Fibroblast of the aortic adventitia (primary cell): ENCODE measurements at places on chromosomes 4 and X.

GRCh38 chrX:56793112-56793430 lies 64.0 kb downstream of the NBDY start:
- no peak for DNase-seq

DNA sequence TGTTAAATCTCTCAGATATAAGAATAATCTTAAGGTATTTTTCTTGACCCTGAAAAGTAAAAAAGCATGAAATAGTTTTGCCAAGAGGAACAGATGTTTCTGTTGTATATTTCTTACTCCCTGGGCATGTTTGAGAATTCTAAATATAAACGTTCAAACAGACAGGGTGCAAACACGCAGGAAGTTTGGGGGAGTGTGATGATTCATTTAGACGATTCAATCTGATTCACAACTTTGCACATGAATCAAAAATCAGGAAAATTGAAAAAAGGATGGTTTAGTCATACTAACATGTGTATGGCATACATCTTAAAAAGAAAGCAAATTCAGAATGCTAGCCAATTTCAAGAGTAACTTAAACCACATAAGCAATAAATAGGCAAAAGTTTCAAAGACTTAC lies 340.3 kb upstream of the GRID2 start:
- DNase-seq = peak; percentile 70

- DNase-seq = no peak
These were observed 157.8 kb downstream of the AFF2 start for GRCh38 chrX:148658115-148658730.

- DNase-seq = peak; percentile 7
These were observed 172.7 kb upstream of the TBC1D9 start for GRCh38 chr4:140928880-140929279.

DNA sequence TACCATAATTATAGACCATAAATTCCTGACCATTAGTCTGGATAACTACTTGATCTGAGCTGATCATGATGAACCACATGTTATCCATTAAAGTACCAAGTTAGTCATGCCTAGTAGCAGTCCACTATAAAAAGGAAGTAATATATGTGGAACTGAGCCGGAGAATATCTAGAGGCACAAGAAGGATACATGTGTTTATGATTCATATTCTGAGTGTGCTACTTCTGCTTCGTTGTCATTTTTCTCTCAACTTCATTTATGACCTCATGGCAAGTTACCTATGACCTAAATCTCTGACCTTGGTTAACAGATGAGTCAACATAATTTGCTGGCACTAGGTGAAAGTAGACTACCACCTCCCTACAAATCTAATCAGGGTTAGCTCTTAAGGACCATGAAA lies 56.5 kb upstream of the ANKRD17 start:
- peak; percentile 51 for DNase-seq

- DNase-seq = peak; percentile 30
These were observed 85.3 kb downstream of the DCAF8L2 start for GRCh38 chrX:27675493-27675892.

DNA sequence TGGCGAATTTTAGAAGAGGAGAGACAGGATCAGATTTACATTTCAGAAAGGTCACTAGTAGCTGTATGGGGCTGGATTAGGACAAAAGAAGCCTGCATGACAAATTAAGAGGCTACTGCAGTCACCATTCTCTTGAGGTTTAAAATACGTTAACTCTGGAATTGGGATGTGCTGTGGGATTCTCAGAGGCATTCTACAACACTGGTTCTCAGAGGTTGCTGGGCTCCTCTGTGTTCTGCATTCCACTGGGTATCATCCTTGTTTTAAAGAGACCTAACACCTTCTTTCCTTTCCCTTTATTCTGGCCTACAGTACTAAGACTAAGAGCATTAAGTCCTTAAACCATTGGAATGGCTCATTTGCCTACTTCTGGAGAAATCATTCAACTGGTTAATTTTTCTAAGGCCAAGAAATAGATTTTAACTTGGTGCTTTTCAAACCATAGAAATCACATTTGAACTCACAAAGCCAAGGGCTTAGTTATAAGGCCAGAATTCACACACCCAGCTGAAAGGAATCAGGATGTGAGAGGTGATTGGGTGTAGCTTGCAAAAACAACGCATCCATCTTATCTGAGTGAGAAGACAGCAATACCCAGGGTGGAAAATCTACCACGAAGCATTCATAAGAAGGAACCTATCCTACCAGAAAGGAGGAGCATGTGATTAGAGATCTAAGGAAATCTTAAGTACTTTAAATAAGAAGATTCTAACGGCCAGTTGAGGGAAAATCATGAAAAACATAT lies 116.6 kb downstream of the SHISA3 start:
- peak; percentile 6 for DNase-seq

DNA sequence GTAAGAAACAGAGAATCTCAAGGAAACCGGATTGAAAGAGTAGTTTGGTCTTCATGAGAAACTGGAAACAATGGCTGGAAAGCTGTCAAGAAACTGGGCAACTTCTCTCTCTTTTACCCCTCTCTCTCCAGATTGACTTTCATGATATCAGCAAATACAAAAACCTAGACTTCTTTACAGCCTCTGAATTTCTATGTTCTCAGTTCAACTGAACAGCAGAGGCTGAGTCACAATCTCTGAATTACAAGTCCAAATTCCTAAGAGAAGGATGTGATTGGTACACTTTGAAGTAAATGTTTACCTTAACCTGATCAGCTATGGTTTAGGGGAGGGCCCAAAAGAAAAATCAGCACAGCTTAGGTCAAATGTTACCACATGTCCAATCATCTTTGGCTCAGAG lies 974.9 kb downstream of the RPA4 start:
- DNase-seq = peak; percentile 49

DNA sequence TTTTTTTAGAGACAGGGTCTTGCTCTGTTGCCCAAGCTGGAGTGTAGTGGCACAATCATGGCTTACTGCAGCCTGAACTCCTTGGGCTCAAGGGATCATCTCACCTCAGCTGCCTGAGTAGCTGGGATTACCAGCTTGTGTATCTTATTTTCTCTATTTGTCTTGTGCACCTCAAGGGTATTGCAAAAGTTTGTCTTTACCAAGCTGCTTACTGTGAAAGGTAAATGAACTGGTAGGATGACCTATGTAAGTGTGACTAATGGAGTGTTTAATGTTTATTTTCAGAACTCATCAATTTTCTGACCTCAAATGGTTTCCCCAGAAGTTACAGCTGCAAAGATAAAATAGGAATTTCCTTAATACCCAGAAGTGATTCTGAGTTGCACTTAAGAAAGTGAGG lies 5.3 kb upstream of the FGA start:
- DNase-seq = no peak

DNA sequence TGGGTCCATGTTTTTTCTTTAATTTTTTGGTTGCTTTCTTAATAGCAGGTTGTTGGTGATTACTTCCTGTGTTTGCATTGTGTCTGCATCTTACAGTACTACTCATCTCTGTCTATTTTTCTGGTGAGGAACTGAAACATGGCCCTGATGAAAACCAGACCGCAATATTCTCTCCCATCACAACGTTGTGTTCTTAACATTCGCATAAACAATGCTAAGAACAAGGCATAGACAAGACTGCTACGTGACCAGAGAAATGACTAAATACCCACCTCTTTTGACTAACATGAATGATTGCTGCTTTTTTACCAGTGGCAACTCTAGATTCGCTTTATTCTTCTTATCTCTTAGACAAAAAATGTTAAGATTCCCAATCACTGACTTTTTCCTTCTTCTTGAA lies 179.1 kb downstream of the GC start:
- no peak for DNase-seq

- DNase-seq = no peak
These were observed 263.5 kb upstream of the DKK2 start for GRCh38 chr4:107299646-107300045.

DNA sequence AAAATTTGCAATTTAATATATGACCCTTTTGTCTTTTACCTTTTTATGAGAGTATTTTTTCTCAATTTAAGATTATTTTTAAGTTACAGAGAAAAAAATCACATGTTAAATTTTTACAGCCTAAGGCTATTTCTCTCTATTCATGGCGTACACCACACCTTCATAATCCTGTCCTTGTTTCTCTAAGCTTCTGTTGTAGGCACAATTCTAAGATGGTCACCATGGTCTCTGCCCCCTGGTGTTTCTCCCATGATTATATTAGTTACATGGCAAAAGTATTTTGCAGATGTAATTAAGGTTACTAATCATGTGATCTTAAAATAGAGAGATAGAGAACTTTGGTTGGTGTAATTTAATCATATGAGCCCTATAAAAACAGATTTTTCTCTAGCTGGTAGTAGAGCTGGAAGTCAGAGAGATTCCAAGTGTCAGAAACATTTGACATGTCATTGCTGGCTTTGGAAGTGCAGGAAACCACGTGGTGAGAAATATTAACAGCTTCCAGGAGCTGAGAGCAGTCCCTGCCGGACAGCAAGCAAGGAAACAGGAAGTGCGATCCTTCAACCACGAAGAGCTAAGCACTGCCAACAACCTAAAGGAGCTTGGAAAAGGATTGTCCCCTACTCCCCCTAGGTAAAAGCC lies 89.8 kb downstream of the EIF4E start:
- peak; percentile 56 for DNase-seq

DNA sequence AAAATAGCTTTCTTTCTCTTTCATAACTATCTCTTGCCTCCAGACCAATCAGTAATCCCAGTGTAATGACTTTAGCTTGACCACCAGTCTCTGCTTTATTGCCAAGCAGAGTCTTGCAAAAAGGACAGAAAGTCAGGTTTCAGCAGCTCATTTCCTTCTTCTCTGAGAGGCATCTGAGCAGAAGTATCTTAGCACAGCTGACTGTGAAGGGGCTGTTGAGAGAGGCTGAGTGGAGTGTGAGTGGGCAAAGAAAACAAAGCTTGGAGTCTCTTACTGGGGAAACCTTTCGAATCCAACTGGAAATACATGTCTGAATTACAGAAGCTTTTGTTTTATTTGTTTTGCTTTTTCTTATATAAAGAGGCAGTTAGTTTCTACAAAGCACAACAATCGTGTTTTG lies 170.3 kb upstream of the IGFBP7 start:
- no peak for DNase-seq

GRCh38 chrX:56788229-56788628 lies 59.2 kb downstream of the NBDY start:
- DNase-seq = peak; percentile 80

GRCh38 chr4:176238157-176238610 lies 30.8 kb downstream of the ASB5 start:
- DNase-seq = peak; percentile 97

DNA sequence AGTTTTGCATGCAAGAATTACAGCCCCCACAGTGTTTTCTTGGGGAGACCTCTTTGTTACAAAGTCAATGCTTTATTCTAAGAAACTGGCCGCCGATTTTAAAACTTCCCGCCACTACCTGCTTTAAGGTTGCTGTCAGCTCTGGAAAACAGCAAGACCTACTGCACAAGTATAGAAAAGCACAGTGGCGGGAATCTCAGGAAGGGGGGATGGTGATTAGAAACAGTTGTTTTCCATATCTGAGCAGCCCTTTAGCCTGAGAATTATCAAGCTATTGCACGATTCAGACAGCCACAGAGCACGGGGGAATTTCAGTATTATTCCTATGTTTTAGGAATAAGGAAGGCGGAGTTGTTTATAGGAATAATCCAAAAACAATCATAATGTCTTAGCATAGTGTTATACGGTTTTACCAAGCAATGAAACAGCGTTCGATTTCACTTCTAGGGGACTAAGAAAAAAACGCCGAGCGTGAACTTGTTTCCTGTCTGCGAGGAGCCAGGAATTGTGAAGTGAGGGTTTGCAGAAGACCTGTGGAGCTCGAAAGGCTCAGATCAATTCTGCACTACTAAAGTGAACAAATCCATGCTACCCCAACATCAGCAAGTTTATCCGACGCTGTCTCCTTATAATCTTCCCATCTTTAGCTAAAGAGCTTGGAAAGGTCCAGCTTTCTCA lies 81.3 kb downstream of the HMGN5 start:
- no peak for DNase-seq

DNA sequence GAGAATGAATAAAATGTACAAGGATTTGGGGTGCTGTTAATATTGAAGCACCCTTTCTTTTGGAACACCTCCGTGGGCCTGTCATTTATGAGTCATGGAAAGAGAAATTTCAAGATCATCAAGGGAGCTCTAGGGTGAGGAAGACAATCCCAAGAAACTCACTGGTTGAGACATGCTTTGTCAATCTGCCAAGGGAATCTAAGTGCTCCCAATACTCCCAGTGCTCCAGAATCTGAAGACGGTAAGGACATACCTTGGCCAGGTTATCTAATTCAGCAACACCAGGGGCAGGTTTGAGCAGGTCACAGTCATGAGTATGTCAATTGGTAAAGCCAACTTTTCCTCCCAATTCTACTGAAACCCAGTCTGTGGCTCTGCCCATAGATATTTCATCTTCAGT lies 556.4 kb upstream of the CPEB2 start:
- DNase-seq = no peak

DNA sequence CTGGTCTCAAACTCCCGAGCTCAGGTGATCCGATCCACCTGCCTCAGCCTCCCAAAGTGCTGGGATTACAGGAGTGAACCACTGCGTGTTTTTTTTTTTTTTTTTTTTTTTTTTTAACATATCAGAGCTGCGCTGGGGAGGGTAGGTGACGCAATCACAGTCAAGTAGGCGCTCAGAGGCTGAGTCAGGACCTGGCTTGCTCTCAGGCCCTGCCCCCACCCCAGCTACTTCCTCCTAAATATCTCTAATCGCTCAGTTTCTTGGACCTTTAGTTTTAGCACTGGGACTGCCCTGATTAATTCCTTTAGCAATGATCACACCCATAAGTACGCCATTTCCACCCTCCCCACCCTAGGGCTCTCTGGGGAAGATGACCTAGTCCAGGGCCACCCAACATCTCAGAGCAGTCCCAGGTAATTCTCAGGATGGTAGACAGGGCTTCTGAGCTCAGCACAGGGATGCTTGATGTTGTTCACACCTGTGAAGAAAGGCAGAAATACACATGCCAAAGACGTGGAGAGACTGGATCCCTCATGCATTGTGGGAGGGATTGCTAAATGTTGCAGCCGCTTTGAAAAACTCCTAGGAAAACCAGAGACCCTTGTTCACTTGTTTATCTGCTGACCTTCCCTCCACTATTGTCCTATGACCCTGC lies 50.2 kb downstream of the DDX3X start:
- DNase-seq = peak; percentile 82

DNA sequence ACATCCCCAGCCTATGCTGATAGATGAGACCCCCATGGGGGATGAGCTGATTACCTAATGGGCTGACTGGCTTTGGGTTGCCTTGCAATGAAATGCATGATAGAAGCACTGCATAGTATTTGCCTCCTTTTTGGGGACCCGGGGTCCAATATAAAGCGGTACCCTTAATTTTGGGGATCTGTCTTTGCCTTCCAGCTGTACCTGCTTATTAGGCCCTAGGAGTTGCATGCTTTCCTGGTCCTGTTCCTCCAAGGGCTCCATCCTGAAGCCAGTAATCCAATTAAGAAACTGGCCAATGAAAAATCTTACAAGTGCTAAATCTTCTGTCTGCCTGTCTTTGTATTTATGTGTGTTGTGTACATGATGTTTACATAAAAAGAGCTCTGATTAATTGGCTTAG lies 791.6 kb downstream of the TRIML1 start:
- DNase-seq = no peak
